Anterior cingulate cortex (tissue), 58 donors: ENCODE measurements at places on chromosomes 13 and 19.

- no peak for DNase-seq
Measured at GRCh38 chr19:19597809-19598306, 20.6 kb downstream of the PBX4 start.

DNA sequence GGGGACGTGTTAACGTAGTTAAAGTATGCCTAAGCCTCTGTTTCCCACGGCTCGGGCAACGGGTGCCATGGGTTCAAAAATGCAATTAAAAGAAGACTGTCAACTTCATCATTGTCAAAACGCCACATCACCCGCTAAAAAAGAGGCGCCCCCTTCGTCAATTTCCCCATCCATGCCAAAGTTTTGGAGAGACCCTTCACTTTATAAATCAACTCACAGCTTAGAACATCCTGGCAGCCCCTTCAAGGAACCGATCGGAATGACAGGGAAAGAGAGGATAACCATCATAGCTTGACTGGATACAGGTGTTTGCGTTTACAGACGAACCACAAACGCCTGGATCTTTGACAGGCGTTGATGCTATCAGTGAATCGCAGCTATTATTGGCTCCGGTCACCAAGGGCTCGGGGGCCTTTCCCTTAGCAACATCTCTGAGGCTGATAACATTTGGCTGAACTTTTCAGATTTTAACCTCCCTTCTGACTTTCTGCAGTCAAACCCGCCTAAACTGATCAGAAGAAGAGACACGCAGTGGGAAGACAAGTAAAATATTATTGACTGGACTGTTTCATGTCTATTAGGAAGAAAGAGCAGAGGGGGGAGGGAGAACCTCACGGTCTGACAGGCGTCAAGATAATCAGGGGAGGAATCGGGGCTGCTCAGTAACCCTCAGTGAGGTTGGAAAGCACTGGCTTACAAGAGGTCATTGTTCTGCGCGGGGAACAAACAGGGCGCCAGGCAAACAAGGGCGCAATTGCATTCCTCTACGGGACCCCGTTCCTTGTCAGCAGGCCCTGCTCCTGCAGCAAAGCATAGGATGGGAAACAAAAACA, 322.5 kb upstream of the ZNF507 start:
- DNase-seq, result no peak

DNA sequence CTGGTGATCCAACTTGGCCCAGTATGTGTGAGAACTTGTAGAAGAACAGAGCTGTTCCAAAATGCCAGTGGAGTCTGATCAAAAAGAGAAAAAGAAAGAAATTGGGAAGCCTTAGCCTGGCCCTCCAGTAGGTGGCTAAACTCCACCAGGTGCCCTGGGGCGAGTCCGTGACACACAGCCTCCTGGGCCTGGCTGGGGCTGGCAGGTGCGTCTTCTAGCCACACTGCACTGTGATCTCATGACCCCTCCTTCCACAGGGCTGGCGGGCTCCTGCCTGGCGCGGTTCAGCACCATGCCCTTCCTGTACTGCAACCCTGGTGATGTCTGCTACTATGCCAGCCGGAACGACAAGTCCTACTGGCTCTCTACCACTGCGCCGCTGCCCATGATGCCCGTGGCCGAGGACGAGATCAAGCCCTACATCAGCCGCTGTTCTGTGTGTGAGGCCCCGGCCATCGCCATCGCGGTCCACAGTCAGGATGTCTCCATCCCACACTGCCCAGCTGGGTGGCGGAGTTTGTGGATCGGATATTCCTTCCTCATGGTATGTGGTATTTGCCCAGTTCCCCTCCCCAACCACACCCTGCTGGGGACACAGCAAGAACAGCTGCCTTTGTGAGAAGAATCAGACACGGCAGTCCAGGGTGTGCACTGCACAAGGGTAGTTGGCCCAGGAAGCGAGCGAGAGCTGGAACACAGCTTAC, 53.7 kb downstream of the RAB20 start:
- DNase-seq, result no peak

GRCh38 chr19:10636304-10636972, 11.1 kb downstream of the SLC44A2 start:
- DNase-seq, result no peak

GRCh38 chr19:42455086-42455485, 12.3 kb upstream of the CXCL17 start:
- no peak for DNase-seq

DNA sequence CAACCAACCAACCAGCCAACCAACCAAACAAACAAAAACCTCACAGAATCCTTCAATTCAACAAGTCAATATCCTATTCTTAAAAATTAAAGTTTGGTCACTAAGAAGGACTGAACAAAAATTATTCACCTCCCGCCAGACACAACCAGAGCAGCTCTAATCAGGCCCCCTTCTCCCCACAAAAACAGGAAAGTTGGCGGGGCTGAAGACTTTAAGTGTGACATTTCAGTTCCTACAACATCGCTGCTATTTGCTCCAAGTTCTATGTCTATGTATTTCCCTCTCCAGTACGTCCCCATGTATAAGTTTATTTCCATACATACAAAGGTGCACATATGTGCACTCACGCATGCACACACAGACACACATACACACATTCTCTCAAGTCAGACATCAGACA, 32.8 kb upstream of the STK24 start:
- no peak for DNase-seq

GRCh38 chr19:55136399-55137102, 12.5 kb downstream of the TNNT1 start:
- no peak for DNase-seq
